ENCODE measurements at places on chromosomes 11 and 22.

- no peak for ATAC-seq
These were observed 57.0 kb downstream of the SMIM38 start for GRCh38 chr11:69212798-69213110.

- ATAC-seq: no peak
These were observed 82.3 kb downstream of the PTPRJ start for GRCh38 chr11:48062649-48063048.

GRCh38 chr11:8766988-8767374, 84.4 kb downstream of the RPL27A start:
- ATAC-seq: no peak

DNA sequence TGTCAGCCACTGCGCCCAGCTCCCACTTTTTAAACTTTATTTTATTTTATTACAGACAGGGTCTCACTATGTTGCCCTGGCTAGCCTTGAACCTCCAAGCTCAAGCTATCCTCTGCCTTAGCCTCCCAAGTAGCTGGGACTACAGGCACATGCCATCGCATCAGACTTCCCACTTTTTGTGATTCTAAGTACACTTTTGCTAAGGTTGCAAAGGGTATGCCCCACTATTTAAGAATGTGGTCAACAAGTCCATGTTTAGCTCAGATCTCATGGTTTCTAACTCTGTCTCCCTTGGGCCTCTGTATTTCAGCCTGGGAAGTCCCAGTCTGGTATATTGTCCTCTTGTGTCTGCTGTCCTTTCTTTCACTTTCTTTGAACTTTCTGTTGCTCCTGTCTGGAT, 35.3 kb downstream of the EXPH5 start:
- no peak for ATAC-seq

- ATAC-seq: no peak
These were observed 2.5 kb downstream of the CHST1 start for GRCh38 chr11:45662665-45663485.

- ATAC-seq: no peak
These were observed 2.6 kb downstream of the GGA1 start for GRCh38 chr22:37611207-37611606.

DNA sequence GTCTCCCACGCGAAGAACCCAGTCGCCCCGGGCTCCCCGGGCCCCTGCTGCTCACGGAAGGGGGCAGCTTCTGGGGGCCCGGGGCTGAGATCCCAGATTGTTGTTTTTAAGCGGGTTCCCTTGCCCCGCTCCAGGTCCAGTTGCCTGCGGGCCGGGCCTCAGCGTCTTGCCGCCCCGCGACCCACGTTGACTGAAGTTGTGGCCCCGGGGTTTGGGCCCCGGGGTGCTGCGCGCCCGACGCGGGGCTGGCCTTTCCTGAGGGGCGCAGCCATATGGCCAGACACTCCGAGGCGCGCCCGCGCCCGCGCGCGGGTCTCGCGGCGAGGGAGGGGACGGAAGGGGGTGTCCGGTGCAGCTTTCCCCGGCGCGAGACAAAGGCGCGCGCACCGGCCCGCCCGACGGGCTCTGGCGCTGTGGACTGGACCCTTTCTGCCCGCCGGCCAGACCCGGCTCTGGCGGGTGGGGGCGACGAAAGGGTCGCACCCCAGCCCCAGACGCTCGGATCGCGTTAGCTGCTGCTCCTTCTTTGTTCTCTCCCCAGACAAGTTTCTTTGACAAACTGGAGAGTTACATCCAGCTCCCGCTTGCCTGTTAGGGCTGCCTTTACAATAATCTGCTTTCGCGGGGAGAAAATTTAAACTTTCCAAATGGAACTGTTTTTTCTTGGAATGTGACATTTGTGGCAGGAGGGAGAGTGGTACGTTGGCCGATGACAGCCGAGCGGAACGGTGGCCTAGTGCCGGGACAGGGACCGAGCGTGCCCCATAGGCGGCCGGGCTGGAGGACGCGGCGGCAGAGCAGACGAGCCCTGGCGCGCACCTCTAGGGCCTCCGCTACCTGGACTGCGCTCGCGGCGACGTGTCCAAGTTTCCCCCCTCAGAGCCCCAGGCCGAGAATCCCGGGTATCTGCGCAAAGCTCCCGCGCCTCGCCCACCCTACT, 716 bp downstream of the AMOTL1 start:
- ATAC-seq: peak; percentile 45

GRCh38 chr11:92308366-92308765, 83.7 kb downstream of the FAT3 start:
- ATAC-seq: no peak

DNA sequence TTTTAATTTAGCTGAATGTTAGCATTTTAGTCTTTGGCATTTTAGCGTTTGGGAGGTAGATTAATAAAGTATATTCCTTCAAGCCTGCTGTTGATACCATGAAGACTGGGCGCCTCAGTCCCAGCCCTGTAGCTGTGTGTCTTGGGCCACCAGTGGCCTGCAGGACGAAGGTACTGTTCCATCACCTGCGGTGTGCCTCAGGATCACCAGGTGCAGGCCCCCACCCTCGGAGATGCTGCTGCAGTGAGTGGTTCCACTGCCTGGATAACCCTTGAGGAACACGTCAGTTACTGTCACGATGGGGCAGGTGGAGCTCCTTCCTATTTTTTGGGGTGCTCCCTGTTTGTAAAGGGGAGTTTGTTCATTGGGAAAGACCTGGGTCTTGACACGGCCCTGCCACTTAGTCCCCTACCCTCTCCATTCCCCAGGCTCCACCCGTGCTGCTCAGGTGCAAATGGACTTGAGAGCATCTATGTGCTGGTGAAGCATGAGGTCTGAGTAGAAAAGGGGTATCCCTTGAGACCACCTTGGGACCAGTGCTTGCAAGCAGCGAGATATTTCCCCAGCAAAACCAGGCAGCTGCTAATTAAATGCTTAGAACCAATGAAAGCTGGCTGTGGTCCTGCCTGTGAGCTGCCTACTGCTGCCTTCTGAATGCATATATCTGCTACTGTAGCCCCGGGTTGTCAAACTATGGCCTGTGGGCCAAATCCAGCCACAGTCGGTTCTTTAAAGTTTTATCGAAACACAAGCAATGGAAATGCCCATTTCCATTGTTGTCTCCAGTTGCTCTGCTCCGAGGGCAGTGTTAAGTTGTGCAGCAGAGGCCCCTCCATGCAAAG, 28.7 kb downstream of the INCENP start:
- no peak for ATAC-seq

GRCh38 chr11:43234881-43235280, 76.9 kb upstream of the API5 start:
- ATAC-seq: no peak

- ATAC-seq: no peak
These were observed 25.9 kb downstream of the HIRA start for GRCh38 chr22:19405652-19406051.

DNA sequence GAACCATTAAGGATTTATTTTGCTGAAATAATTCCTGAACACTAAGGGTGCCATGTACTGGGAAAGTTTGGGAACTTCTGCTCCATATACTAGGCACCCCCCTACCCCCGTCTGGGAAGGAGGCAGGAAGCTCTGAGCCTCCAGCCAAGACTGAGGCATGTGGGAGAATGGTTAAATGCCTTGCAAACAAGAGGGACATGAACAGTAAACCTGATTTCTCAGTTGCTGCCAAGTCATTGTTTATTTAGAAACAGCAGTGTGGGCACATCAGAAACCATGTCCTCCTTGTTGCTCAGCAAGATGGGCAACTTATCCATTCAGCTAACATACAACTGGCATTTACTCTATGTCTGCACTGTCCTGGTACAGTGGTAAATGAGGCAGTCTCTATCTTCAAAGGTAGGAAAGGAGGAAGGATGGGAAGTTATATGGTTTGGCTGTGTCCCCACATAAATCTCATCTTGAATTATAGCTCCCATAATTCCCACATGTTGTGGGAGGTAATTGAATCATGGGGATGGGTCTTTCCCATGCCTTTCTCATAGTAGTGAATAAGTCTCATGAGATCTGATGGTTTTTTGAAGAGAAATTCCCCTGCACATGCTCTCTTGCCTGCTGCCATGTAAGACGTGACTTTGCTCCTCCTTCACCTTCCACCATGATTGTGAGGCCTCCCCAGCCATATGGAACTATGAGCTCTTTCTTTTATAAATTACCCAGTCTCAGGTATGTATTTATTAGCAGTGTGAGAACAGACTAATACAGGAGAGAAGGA, 459.1 kb downstream of the MIAT start:
- ATAC-seq: no peak

DNA sequence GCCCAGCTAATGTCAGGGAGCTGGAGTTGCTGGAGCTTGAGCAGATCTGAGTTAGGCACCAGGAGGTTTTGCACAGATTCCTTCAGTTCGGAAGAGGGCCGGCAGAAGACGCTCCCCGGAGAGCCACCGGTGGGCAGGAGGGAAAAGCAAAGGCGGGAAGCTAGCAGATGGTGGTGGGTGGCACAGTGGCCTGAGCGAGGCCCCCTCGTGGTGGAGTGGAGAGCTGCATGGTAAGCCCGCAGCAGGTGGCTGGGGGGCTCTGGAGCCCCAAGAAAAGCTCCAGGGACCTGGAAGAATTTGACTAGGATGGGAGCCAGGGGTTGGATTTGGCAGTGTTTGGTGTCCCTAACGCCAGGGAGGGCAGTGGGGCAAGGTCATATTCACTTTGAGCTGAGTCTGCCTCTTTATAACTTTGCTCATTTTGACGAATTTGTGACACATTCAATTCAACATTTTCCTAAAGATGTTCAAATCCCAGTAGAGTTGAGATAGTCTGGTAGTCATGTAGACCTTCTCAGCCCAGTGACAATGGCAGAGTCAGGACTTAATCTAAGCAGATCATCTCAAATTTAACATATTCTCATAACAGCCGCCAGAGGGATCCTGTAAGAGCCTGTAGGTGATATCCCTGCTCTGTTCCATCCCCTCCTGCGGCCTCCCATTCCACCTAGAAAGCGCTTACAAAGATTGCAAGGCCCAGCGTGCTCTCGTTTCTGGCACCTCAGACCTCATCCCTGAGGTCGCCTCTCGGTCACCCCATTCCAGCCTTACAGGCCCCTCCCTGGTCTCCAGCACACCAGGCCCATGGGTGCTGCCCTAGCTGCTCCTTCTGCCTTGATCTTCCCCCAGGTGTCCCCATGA, 57.9 kb downstream of the TRIM29 start:
- ATAC-seq: no peak

GRCh38 chr22:17641269-17641668, 2.7 kb downstream of the BCL2L13 start:
- ATAC-seq: no peak

DNA sequence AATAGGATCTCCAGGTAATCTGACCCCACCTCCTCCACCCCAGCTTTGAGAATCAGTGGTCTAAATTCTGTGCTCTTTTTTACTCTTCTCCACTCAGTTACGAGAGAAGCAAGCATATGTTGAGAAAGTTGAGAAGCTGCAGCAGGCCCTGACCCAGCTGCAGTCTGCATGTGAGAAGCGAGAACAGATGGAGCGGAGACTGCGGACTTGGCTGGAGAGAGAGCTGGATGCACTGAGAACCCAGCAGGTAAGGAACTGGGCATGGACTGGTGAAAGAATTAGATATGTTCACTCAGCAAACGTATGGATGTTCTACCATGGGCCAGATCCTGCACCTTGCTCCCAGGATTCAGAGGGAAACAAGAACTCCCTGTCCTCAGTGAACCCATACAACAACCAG, 85.7 kb downstream of the AMOTL1 start:
- no peak for ATAC-seq

DNA sequence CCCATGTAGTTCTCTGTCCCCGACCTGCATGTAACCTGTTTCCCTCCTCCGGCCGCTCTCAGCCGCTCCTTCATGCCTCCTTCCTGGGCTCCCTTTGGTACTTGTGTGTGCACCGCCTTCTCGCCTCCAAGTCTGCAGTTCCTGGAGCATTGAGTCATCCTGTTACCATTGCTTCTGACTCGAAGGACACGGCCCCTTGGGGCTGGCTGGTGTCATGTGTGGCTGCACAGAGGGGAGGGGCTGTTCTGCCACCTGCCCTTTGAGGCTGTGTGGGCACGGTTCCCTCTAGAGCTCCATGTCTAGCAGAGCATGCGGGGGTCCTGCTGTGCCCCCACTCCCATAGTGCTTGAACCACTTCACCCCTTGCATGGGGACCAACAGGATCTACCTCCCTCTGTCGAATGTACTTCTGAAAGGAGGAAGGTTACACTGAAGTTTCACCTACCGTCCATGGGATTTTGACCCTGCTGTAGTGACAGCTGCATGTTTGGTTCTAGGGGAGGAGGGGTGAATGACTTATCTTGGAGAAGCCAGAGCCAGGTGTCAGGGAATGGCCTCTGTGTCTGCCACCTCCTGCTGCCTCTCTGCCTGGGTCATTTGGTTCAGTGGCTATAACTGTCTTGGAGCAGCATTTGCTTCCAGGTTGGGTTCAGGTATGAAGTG, 39.6 kb downstream of the BCR start:
- ATAC-seq: peak; percentile 86

- ATAC-seq: no peak
These were observed 219.7 kb downstream of the BARX2 start for GRCh38 chr11:129595038-129595962.

- ATAC-seq: peak; percentile 56
These were observed 28.5 kb downstream of the MAFF start for GRCh38 chr22:38230108-38230825.

- ATAC-seq: peak; percentile 95
These were observed 77.7 kb downstream of the GDPD4 start for GRCh38 chr11:77223797-77224196.

DNA sequence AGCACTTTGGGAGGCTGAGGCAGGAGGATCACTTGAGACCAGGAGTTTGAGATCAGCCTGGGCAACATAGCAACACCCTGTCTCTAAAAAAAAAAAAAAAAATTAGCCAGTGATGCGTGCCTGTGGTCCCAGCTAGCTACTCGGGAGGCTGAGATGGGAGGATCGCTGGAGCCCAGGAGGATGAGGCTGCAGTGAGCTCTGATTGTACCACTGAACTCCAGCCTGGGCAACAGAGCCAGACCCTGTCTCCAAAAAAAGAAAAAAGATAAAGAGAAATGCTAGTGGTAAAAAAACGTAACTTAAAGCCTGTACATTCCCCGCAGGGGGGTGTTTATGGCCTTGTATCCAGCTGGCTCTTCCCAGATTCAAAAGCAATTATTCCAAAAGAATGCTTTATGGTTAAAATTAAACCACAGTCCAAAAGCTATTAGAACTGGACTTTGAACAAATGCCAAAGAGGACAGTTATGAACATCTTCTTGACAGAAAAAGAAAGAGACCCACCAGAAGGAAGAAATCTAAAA, 16.4 kb upstream of the SNX32 start:
- ATAC-seq: no peak

- no peak for ATAC-seq
These were observed 405.6 kb upstream of the API5 start for GRCh38 chr11:42906226-42906625.

DNA sequence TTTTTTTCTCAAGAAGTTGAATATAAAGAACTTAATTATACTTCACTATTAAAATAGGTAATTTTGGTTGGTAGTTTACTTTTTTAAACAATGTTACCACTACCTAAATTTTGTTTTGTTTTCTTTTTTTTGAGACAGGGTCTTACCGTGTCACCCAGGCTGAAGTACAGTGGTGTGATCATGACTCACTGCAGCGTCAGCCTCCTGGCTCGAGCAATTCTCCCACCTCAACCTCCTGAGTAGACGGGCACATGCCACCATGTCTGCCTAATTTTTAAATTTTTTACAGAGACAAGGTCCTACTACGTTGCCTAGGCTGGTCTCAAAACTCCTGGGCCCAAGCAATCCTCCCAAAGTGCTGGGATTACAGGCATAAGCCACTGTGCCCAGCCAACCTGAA, 17.6 kb downstream of the SPCS2 start:
- no peak for ATAC-seq
